ENCODE measurements at places on chromosomes 11 and 22. TPM values are rescaled to one million over a fixed set of nuclear protein-coding genes. Genes with fewer than 3 reads are reported as not detected.

Gene NRGN
- 6.6 TPM for total RNA-seq

DNA sequence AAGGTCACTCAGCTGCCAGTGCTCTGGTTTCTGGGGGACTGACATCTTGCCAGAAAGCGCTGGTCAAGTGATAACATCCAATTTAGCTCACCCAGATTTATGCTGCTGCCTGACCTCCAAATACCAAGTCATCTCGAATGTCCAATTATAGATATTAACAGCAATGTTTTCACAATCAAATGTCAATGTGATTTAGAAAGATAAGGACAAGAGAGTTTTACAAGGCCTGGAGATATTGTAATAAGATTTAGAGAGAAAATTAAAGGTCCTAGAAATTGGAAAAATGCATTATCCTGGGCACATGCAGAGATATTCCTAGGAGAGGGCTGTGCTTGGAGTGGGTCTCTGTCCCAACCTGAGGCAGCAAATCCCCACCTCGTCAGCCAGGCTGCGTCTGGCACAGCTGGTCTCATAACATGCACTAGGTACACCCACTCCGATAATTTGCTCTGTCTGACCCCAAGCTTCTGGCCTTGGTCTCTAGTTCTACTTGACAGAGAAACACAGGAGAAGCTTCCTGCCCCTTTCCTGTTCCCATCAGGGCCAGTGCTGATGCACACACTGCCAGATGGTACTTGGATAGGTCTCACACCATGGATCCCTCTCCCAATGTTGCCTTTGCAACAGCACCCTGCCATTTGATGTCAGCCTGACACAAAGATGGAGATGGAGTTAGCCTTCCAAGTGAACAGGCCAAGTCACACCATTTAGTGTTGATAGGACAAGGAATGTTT, 28.6 kb downstream of the USH1C start:
- H3K36me3 ChIP-seq, result no peaks in the 10 kb centered on the region
- no peak overlapping the region for H3K27ac ChIP-seq
- DNase-seq, result no peak
- H3K27me3 ChIP-seq, result peaks cover 9% of the 10 kb centered on the region

DNA sequence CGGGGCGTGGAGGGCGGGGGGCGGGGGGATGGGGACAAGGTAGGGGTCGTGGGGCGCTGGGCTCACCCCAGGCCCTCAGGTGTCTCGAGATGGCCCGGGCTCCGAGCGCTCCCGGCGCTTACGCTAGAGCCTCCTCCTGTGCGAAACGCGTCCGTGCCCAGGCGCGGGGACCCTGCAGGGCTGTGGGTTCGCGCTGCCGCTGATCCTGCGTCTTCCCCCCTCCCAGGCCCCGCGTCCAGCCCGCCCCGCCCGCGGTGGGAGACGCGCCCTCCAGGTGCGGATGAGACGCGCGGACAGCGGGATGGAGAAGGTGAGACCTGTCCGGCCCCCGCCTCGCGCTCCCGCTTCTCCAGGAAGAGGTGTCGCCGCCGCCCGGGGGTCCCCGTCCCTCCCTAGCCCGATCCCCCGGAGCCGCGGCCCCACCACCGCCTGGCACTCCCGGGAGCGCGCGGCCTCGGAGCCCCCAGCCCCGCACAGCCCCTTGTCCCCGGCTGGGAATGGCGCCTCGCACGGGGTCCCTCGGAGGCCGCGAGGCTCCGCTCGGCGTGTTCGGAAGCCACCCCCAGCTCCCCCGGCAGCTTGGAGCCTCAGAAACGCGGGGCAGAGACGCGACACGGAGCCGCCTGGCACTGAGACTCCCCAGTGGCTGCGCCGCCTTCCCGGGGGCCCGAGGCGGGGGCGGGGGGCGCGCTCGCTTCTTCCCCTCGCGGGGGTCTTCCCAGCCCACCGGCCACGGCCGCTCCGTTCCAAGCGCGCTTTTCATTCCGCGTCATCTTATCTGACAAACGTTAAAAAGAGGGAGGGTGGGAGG, 27.6 kb upstream of the TOLLIP start:
- no peak overlapping the region for H3K27ac ChIP-seq
- DNase-seq, result no peak
- peaks cover 12% of the 10 kb centered on the region for H3K4me1 ChIP-seq
- H3K27me3 ChIP-seq, result peaks cover 12% of the 10 kb centered on the region
- peaks cover 3% of the 10 kb centered on the region for H3K36me3 ChIP-seq

- H3K27me3 ChIP-seq, result no peaks in the 10 kb centered on the region
- H3K4me1 ChIP-seq, result no peaks in the 10 kb centered on the region
- no peak overlapping the region for H3K4me3 ChIP-seq
- DNase-seq, result no peak
Measured at GRCh38 chr11:70848243-70848750, 404.1 kb downstream of the SHANK2 start.

DNA sequence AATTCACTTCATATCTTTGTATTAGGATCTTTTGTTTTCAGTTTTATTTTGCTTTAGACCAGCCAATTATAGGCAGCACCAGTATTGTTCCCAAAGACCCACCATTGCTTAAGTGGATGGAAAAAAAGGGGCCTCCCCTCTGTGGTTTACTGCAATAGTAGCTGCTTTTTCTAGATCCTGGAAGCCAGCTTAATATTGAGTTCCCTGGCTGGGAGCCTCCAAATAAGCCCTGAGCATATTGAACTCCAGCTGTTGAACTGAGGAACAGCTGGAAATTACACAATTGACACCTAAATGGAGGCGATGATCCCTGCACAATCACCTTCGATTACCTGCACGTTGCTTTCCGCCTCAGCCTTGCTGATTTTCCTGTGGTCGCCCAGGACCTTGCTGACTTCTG, 576.0 kb downstream of the SOX6 start:
- H3K4me3 ChIP-seq, result no peak overlapping the region
- DNase-seq, result no peak
- no peaks in the 10 kb centered on the region for H3K36me3 ChIP-seq
- H3K4me1 ChIP-seq, result no peaks in the 10 kb centered on the region
- H3K27me3 ChIP-seq, result no peaks in the 10 kb centered on the region

- no peaks in the 10 kb centered on the region for H3K36me3 ChIP-seq
- no peaks in the 10 kb centered on the region for H3K4me1 ChIP-seq
- H3K27ac ChIP-seq, result no peak overlapping the region
- no peak for DNase-seq
Measured at GRCh38 chr11:5288108-5288905, 13.4 kb downstream of the OR51B4 start.

DNA sequence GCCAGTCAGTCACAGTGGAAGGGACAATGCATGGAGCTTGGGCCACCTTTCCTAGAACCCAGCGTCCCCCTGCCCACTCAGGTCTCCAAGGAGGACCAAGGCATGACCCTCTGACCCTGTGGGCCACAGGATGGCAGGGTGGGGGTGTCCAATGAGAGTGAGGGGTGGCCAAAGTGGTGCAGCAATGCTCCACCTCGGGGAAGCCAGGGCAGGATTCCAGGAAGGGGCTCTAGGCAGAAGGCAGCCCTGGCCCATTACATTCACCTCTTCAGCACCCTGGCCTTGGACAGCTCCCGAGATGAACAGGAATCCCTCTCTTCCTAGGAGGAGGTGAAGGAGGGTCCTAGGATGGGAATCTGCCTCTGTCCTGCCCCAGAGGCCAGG, 597.5 kb downstream of the BRD1 start:
- H3K4me1 ChIP-seq, result no peaks in the 10 kb centered on the region
- no peaks in the 10 kb centered on the region for H3K36me3 ChIP-seq
- H3K27ac ChIP-seq, result no peak overlapping the region

DNA sequence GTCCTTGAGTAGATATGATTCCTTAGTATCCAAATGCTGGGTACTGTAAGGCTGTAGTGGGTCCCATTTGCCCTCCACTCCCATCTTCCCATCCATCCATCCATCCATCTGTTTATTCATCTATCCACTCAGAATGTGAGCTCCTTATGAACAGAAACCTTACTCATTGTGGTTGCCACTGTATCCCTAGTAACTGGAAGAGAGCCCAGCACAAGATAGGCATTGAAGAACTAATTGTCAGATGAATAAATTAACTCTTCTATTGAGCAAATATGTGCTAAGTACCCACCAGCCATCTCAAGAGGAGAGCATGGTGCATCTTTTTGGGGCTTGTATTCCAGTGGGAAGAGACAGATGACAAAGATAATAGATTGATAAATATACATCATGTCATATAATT, 86.4 kb upstream of the SEZ6L start:
- no peaks in the 10 kb centered on the region for H3K4me1 ChIP-seq
- H3K4me3 ChIP-seq, result no peak overlapping the region
- no peaks in the 10 kb centered on the region for H3K27me3 ChIP-seq
- H3K36me3 ChIP-seq, result no peaks in the 10 kb centered on the region
- no peak for DNase-seq

Gene ANKK1
- 0.29 TPM for total RNA-seq

Gene OR52E8
- total RNA-seq, result not detected
